ENCODE measurements at places on chromosomes 3 and 15. TPM values are rescaled to one million over a fixed set of nuclear protein-coding genes. Genes with fewer than 3 reads are reported as not detected.

DNA sequence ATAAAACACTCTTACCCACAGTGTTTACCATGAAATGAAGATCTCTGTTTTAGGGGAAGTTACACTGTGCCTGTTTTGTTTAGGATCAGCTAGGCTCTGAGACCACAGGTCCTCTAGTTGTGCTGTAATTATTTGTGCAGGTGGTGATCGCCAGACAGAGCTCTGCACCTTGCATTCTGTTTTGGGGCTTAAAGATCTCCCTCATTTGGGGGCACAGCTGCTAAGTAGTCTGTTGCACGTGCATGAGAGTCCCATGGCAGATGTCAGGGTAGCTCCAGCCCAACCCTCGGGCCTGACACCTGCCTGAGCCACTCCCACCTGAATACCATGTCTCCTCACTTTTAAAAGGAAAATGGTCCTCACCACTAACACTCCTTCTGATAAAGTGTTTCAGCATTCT lies 12.4 kb downstream of the C3orf20 start:
- no peak for DNase-seq
- peaks cover 5% of the 10 kb centered on the region for H3K4me1 ChIP-seq
- no peak overlapping the region for H3K27ac ChIP-seq
- H3K36me3 ChIP-seq, result no peaks in the 10 kb centered on the region

DNA sequence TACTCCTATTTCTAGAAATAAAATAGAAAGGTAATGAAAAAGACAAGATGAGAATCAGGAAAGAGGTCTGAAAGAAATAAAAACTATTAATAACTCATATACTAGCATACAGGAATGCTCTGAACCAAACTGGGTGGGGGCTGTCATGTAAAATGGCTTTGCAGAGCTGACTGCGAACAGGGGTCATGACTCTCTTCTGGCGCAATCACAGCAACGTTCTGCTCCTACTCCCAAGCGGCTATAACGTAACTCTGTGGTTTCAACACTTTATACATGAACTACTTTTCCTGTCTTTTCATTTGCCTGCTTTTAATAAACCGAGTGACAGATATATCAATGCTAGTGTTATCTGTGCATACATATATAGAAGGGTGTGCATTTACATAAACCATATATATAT lies 116.7 kb downstream of the DLG1 start:
- H3K27me3 ChIP-seq, result no peaks in the 10 kb centered on the region
- H3K4me1 ChIP-seq, result peaks cover 2% of the 10 kb centered on the region
- no peak overlapping the region for H3K27ac ChIP-seq
- H3K36me3 ChIP-seq, result no peaks in the 10 kb centered on the region
- DNase-seq, result no peak
- no peak overlapping the region for H3K4me3 ChIP-seq

- H3K4me1 ChIP-seq, result peaks cover 36% of the 10 kb centered on the region
- H3K27me3 ChIP-seq, result no peaks in the 10 kb centered on the region
- H3K4me3 ChIP-seq, result no peak overlapping the region
Observed at GRCh38 chr15:63605036-63605435, 7.8 kb downstream of the FBXL22 start.

DNA sequence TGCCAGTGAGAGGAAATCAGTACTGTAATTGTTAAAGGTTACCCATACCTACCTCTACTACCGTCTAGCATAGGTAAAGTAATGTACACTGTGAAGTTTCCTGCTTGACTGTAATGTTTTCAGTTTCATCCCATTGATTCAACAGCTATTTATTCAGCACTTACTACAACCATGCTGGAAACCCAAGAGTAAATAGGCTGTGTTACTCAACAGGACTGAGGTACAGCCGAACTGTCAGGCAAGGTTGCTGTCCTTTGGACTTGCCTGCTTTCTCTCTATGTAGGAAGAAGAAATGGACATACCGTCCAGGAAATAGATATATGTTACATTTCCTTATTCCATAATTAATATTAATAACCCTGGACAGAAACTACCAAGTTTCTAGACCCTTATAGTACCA lies 265.5 kb downstream of the NR2F2 start:
- peaks cover 8% of the 10 kb centered on the region for H3K27me3 ChIP-seq
- no peak overlapping the region for H3K4me3 ChIP-seq
- no peak overlapping the region for H3K27ac ChIP-seq
- H3K36me3 ChIP-seq, result no peaks in the 10 kb centered on the region
- H3K4me1 ChIP-seq, result no peaks in the 10 kb centered on the region

DNA sequence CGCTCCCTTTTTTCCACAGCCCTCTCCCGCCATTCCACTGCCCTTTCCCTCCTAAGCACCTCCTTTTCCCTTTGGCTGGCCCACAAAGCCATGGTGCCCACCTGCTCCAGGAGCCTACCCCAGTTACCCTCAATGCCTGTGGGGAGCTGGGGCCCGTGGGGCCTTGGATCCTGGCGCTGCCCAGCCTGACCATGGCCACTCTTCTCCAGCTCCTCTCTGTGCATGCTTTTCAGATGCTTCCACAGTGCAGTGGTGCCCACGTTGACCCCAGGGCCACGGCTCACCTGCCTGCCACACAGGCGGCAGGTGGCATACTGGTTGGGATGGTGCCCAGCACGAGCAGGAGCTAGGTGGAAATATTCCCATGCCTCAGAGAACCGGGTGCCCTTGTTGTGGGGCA lies 1.5 kb downstream of the ZBED2 start:
- no peaks in the 10 kb centered on the region for H3K27me3 ChIP-seq
- H3K27ac ChIP-seq, result peak overlapping the region; percentile 97
- peak overlapping the region; percentile 97 for H3K4me3 ChIP-seq
- no peak for DNase-seq
- H3K36me3 ChIP-seq, result peaks cover 81% of the 10 kb centered on the region

- peaks cover 77% of the 10 kb centered on the region for H3K4me1 ChIP-seq
- peaks cover 57% of the 10 kb centered on the region for H3K36me3 ChIP-seq
- H3K4me3 ChIP-seq, result no peak overlapping the region
- peak overlapping the region; percentile 77 for H3K27ac ChIP-seq
- DNase-seq, result no peak
Observed at GRCh38 chr15:55247311-55247710, 42.3 kb downstream of the RAB27A start.

Gene SPTSSB
- not detected for total RNA-seq

Gene ITIH3
- not detected for total RNA-seq

Gene EFCAB12
- total RNA-seq, result 0.65 TPM

Gene GALK2
- total RNA-seq, result 26.8 TPM

Gene FEZF2
- not detected for total RNA-seq

Gene VEPH1
- not detected for total RNA-seq

Gene NDUFB4
- total RNA-seq, result 162 TPM
